ENCODE measurements at places on chromosomes 1 and 21.

GRCh38 chr1:183093066-183093668 lies 69.9 kb downstream of the LAMC1 start:
- no peak for DNase-seq

- DNase-seq = peak; percentile 29
Observed at GRCh38 chr1:204975568-204976235, 67.3 kb upstream of the CNTN2 start.

- no peak for DNase-seq
Observed at GRCh38 chr1:87464022-87464490, 135.4 kb downstream of the LMO4 start.

DNA sequence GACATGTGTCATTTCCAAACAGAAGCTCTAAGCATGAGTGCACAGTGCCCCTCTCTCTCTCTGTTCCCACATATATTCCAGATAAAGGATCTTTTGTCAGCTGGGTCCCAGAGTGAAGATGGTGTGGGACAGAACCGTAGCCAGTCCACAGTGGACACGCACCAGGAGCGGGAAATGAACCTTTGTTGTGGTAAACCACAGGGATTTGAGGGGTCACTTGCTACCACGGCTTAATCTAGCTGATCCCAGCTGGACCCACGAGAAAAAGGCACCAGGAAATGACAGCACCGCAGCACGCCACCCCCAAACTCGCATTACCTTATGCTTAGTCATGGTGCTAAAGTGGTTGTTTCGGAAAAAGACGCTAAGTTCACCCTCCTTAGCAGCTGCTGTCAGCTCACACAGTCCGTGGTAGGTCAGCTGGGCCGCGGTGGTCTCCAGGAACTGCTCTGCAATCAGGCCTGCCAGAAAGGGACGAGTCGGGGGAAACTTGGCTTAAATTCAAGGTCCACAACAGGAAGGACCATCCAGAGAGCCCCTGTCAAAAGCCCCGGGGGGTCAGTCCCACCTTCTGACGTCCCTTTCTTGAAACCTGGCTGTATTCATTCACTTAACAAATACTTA lies 7.5 kb downstream of the MINDY1 start:
- peak; percentile 41 for DNase-seq

DNA sequence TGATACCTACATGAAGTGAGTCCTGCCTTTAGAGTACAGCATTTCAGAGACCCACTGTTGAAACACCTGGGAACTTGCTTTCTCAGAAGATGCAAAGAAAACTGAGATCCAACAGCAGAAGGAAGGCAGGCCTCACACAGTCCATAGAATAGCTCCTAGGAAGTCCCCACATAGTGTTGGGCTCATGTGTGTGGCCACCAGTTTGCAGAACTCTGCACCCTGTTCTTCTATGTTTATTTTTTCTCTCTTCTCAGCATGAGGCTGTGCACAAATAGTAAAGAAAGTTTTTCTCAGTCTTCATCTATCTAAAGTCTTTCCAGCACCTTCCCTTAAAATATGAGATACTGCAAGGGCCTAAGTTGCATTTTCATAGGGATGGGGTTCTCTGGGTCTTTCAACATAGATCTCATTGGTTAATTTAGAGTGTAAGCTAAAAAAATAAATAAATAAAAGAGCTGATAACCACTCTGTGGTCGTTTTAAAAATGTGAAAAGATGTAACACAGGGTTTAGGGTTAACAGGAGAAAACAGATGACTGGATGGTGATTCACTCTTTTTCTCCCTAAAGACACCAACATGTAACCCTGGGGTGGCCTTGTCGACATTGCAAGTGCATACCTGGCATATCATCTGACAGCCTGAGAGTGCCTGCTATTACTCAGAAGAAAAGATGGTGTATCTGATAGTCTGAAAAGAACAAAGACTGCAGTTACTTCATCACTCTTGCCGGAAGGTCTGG lies 94.6 kb downstream of the ZC3H11B start:
- DNase-seq = no peak

GRCh38 chr1:161388639-161389038 lies 21.0 kb upstream of the CFAP126 start:
- DNase-seq = no peak

GRCh38 chr1:9410737-9411297 lies 118.1 kb downstream of the SPSB1 start:
- no peak for DNase-seq

DNA sequence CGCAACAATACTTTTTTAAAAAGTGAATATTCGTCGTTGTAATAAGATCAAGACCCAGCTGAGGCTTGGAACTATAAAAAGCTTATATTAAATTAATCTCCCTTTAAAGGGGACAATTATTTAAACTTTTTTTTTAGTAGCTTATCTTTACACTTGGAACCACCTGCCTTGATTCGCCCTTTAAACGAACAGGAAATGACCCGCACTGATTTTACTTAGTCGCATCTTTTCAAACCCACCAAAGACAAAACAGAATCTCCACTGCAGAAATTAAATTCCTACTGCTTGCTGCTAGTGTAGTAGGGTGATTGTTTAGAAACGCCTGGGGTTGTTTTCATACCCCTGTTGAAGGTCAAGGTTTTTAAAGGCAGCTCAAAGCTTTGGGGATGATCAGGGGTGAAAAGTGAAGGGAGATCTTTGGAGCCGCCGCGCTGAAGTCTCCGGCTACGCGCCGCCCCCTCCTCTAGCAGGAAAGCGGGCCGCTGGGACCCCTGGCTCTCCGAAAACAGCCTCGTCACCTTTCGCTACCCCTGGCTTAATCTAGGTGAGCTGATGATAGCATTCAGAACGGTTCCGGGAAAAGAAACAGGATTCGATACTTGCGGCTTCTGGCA lies 163.4 kb downstream of the RUNX1 start:
- no peak for DNase-seq

DNA sequence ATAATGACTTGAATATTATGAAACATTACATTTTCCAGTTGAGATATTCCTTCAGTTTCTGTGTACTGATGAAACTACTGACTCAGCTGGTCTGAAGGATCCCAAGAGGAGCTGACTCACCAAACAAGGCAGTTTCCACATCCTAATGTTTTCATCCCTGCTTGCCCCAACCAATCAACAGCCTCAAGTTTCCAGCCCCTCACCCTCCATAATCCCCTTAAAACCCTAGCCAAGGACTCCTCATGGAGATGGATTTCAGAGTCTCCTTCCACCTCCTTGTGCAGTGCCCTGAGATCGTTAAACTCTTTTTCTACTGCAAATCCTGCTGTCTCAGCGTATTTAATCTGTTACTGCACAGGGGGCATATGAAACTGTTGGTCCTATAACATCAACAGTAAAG lies 83.1 kb upstream of the HAO2 start:
- no peak for DNase-seq

- no peak for DNase-seq
Observed at GRCh38 chr1:8669606-8670335, 147.7 kb downstream of the RERE start.

DNA sequence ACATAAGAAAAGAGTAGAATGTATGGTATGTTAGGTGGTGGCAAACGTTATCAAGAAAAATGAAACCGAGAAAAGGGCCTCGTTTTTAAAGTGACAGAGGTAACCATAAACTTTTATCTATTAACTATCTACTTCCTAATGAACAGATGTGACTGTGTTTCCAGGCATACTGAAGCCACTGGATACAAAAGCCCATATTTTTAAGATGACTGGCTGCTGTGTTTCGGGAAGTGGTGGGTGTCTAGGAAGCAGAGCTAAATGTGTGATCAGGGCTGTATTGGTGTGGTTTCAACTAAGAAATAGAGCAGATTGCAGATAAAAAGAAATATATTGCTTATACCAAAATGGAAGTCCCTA lies 71.8 kb downstream of the CHRM3 start:
- DNase-seq = peak; percentile 5

DNA sequence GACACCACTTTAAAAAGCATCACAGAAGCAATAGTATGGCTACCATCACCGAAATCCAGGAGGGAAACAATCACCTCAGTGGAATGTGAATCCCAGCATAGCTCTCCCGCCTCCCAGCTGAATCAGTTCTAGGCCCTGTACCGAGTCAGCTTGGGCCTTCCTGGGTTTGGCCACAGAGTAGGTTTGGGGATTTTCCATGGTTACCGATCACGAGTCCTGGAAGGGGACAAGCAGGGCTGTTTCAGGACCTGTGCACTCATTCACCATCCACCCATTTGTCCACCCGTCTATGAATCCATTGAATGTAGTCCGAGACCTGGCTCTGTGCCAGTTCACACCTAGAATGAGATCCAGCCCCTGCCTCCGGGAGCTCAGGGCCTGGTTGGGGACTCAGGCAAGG lies 94.2 kb downstream of the ARHGEF10L start:
- peak; percentile 61 for DNase-seq

- DNase-seq = no peak
Observed at GRCh38 chr1:216346526-216346925, 76.7 kb downstream of the USH2A start.

DNA sequence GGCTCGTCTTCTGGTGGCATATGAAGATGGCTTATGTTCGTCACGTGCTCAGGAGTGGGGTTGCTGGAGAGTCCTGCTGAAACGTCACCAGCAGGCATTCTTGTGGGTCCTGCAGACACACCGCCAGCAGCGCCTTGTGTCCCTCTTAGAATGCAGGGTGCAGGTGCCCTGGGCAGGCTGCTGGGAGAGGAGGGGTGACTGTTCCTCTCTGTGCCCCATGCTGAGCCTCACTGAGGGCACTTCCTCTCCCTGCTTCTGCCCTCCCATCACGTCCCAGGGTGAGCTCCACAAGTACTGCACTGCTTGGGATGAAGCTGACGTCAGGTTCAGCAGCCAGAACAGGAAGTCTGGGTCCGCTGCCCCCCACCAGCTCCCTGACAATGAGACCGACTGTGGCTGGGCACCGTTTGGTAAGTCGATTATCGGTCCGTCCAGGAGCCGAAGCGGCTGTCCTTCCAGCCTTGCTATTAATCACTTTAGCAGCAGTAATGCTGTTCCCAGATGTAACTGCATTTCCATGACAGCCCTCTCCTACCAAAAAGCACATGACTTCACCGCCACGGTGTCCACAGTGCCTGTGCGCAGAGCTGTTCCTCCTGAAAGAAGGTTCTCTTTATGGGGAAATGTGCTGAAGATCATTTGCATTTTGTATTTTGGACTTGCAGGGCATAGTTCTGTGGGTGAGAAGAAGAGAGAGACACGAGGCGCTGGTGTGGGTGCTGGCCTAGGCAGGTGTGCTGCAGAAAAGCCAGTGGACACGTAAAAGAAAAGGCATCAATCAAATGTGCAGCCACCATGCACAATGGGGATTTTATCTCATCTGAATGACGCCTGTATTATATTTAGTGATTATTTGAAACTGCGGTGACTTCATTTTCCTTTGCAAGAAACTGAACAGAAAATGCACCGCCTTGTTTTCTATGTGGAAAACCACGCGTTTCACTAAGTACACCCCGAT lies 21.0 kb downstream of the SLC37A1 start:
- DNase-seq = peak; percentile 44

GRCh38 chr1:61426885-61427284 lies 298.1 kb downstream of the TM2D1 start:
- DNase-seq = no peak

DNA sequence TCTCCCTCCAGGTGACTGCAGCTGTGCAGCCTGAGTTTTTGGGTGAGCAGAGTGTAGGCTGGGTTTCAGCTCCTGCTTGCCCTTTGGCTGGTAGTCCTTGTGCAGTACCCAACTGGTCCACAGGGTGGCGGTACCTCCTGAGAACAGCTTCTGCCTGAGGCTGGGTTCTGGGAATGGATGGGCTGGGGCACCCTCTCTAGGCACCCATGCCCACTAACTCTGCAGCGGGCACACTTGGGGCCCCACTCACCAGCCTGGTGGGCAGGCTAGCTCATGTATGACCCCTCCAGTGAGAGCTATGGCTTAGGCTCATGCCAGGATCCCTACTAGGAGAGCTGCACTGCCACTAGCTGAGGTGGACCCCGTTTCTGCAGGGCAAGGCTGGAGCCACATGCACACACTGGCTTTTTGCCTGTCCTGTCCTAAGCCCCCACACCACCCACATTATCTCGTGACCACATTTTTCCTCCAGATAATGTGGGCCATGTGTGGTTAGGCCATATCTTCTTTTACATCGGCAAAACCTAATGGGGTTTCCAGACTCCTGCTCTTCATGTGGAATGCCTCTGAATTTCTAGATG lies 15.5 kb upstream of the GSTM4 start:
- peak; percentile 97 for DNase-seq

DNA sequence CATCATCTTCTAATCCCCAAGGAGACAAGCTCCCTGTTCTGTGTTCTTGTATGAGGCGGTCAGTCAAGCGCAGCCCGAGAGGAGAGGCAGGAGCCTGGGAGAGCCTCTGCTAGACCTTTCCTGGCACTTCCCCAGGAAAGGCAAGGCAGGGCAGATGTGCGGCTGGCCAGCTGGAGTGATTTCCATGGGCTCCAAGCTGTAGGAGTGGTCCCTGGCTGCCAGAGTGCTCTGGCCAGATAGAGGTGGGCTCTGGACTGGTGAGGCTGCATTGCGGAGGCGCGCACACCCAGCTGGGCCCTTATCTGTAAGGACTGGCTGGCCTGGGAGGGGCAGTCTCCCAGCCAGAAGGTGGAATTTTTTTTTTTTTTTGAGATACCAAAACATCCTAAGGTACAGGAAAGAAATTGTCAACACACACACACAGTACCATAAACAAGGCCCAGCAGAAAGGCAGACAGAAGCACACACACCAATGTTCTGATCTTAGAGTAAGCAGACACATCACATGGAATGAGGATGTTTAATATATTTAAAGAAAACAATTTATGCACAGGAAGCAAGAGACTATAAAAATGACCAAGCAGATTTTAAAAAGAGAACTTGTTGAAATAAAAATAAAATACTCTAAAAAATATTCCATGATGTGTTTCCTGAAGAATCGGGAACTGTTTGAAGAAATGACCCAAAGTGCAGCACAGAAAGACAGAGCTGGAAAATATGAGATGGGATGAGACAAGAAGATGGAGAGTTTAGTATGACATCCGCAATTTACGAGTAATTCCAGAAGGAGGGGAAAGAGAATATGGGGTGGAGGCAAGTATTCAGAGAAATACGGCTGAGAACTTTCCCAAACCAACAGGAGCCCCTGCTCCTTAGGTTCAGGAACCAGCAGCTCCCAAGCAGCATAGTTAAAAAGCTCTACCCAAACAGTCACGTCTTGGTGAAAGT lies 13.4 kb downstream of the IBA57 start:
- DNase-seq = no peak
